ENCODE measurements at places on chromosomes 1 and 21.

- DNase-seq: no peak
Measured at GRCh38 chr1:236257216-236257615, 24.5 kb downstream of the ERO1B start.

GRCh38 chr1:108570128-108570527, 10.2 kb downstream of the EEIG2 start:
- no peak for DNase-seq

GRCh38 chr1:26789612-26789865, 1.8 kb downstream of the PIGV start:
- no peak for DNase-seq

- DNase-seq: no peak
Measured at GRCh38 chr21:44564886-44565598, 6.4 kb upstream of the KRTAP10-3 start.

DNA sequence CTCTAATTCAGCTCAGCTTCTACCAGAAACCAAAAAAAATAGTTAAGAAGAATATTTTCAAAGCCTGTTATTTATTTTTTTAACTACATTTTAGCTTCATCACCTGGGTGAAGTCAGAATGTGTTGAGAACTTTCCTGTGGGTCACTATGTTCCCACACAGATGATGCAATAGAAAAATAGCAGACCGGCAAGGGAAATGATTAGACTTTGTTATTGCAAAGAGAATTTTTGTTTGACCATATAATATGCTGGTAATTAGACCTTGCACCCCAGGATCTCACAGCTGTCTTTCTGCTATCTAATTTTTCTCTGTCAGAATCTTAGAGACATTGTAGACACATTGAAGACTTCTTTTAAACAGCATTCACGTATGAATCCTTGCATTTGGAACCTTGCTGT, 299.3 kb downstream of the TBX15 start:
- DNase-seq: no peak

GRCh38 chr1:26023826-26024225, 2.3 kb downstream of the EXTL1 start:
- no peak for DNase-seq

All from stimulated activated CD4-positive, alpha-beta T cell treated with anti-CD3 and anti-CD28 coated beads, Interleukin-1b, Interleukin-23, amount 100 ng/mL, for 1 hour (primary cell).